ENCODE measurements at places on chromosomes 2 and 18.

DNA sequence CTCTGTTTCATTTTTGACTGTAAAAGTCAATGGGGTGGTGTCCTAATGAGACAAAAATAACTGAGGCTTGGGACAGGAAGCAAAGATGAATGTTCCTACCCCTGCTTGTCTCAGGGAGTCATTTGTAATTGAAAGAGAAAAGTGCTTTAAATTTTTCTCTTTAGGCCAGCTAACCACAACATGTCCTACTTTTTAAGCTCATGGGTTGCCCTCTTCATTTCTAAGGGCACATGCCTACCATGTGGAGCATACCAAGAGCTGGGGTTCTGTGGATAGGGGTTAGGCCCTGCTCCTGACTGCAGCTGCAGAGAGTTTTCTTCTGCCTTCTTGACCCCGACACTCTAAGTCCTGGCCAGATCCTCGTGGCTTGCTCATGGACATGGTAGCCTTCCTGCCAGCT lies 96.8 kb upstream of the ARL4C start:
- DNase-seq: no peak

DNA sequence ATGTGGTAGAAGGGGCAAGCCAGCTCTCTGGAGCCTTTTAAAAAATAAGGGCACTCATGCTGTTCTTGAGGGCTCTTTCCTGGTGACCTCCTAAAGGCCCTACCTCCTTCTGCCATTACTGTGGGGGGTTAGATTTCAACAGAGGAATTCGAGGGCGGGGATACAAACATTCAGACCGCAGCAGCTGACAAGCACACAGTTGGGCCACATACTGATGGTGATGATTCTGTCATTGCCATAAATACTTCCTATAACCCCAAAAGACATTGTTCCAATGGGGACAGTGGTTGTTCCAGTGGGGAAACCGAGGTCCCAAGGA lies 67.0 kb downstream of the TSHZ1 start:
- DNase-seq: no peak

DNA sequence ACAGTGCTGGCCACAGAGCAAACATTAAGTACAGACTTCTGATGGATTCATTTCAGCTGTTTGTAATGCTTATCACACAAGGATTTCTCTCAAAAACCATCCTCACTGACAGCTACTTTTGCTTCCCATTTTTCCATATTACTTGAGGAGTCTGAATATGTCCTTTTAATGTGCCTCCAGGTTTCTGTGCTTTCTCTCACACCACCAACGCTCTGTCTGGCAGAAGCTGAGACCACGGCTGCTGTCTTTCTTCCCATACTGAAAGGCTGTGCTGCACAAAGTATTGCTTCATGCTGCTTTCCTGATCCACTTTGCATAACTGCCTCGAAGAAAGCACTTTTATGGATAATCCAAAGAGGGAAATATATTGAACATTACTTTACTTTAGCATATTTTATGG lies 312.1 kb upstream of the ZEB2 start:
- no peak for DNase-seq

GRCh38 chr18:14999085-14999975 lies 251.4 kb downstream of the ANKRD30B start:
- DNase-seq: no peak

DNA sequence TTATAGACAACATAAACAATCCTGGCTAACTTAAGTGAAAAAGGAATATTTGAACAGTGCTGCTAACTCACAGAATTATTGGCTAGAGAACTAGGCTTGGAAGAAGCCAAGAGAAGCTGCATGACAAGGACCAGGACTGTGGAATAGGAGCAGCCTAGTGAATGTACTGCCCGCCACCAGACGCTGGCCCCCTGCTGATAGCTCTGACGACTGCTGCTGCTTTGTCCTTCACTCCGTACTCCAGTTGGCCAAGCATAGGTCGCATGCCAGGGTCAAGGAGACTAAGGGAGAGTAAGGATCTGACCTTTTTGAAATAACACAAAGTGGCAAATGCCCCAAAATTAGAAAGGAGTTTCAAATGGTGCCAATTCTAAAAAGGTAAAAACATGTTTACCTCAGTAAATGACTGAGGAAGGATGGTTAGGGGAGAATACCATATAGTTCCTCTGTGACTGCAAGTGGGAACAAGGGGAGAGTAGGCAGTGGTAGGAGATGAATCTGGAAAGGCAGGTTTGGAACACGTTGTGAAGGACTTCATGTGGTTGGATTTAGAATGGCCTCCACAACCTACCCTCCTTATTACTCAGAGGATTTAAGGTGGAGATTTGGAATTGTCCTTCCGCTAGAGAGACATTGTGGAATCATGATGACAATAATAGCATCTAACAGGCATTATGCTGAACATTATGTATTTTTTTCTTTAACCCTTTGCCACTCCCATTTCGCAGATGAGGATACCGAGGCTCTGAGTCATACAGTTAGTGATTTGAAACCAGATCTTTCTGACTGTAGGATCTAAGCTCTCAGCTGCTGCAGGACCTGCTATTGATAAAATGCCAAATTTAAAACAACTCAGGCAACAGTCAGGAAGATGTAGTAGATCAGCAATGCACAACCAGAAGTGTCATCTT lies 19.5 kb downstream of the STRADB start:
- no peak for DNase-seq

GRCh38 chr2:228541789-228542188 lies 360.3 kb upstream of the SPHKAP start:
- DNase-seq: no peak

- DNase-seq: no peak
These were observed 218.7 kb upstream of the PIEZO2 start for GRCh38 chr18:11368020-11368419.

- DNase-seq: no peak
These were observed 204.3 kb downstream of the SEPTIN10 start for GRCh38 chr2:109409321-109410038.

GRCh38 chr2:142291969-142292368 lies 161.2 kb upstream of the LRP1B start:
- DNase-seq: no peak

- DNase-seq: no peak
These were observed 107.0 kb downstream of the NAB1 start for GRCh38 chr2:190755772-190756415.

GRCh38 chr18:50358844-50359243 lies 16.0 kb upstream of the SKA1 start:
- DNase-seq: no peak

GRCh38 chr18:74063557-74063956 lies 84.1 kb downstream of the FBXO15 start:
- no peak for DNase-seq

DNA sequence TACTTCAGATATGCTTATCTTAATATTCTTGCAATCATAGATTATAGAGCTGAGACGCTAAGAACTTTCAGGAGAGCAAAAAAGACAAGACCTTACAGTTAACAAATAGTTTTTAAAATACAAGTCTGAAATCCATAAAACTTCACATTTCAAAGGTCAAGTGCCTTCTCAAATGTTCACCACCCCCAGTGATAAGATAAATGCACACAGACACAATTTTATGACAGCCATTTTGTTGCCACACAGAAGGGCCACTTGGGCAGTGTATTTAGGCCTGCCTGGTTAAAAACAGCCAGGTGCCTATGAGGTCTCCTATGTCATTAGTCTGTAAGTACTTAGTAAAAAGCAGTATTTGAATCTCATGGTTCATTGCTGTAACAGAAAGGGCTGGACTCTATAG lies 8.1 kb upstream of the PSTPIP2 start:
- DNase-seq: peak; percentile 36

GRCh38 chr2:241559323-241560161 lies 997 bp downstream of the BOK start:
- DNase-seq: no peak

DNA sequence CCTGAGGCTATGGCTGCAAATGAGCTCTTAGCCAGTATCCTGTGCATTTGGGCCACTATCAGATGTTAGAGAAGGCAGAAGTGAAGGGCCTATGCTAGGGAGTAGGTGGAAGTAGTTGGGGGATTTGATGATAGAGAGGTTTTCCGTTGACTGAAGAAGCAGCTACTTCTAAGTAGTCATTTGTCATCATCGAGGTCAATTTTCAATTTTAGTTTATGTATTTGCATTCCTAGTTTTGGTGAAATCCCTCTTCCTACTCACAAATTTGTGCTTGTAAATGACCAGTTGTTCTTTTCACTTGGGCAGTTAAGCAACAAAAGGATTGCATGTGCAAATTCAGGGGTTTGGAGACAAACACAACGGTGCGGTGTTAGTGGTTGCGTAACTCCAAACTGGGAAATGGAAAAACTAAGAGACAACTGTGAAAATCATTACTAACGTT lies 48.5 kb upstream of the PELI1 start:
- no peak for DNase-seq

GRCh38 chr2:240460781-240461431 lies 25.4 kb downstream of the GPC1 start:
- DNase-seq: no peak

GRCh38 chr2:64809216-64809615 lies 155.5 kb upstream of the SERTAD2 start:
- DNase-seq: no peak

DNA sequence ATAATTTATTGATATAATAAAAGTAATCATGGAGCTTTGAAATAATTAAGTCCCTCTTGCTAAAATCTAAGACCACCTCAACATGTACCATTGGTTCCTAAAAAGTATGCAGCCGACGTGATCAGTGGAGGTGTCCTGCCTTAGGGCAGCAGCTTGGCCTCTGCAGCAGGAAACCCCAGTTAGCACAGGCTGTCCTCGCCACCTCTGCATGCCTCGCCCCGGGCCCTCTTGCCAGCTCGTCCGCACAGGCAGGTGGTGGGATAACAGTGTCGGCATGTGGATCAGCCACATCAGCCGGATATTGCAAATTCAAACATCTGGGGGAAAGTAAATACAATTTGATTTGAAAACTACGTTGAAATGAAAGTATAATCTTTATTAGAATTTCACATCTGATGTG lies 22.9 kb downstream of the COA5 start:
- DNase-seq: peak; percentile 41

GRCh38 chr18:11034884-11035283 lies 114.5 kb downstream of the PIEZO2 start:
- DNase-seq: no peak

DNA sequence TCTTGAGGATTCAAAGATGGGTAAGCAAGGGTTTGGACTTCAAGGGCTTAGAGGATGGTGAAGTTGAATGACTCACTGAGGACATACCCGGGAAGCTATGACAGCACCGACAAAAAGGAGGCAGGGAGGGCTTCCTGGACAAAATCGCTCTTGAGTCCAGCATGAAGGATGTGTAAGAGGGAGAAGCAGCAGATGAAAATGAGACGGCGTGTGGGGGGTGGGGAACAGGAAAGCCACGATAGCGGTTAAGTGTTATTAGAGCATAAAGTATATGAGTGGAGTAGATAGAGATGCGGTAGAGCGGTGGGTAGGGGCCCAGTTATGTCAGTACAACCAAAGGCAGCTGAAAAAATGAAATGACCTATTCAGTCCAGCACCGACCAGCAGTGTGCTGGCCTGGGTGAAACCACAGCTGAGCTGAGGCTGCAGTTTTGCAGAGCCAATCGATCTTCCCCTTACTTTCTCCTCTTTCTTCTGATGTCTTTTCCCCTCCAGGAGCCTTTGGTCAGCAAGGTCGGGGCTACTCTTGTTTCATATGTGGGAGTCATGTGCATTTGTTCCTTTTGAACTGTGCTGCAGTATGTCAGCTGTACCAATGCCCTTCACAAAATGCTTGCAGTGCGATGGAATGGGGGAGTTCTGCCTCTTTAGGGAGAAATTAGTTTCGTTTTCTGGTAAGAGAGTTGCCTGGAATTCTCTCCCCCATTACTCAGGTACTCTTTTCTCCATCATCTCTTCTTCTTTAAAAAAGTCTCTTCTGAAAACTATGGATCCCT lies 2.0 kb upstream of the THUMPD2 start:
- no peak for DNase-seq

- no peak for DNase-seq
These were observed 142.3 kb upstream of the NRP2 start for GRCh38 chr2:205540036-205540435.

DNA sequence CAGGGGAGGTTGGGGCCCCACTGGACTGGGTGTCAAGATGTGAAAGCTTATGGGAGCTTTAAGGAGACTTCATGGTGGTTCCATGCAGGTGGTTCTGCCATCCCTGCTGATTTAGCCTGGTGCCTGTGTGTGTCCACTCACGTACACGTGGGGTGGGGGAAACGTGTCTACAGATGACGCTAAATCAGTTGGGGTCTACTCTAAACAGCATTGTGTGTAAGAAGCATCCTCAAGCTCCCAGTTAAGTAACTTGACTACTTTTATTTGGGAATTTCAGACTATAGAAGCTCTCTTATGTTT lies 47.1 kb downstream of the BCL2L11 start:
- DNase-seq: no peak

- no peak for DNase-seq
These were observed 1471.8 kb downstream of the LRP1B start for GRCh38 chr2:140658760-140659692.

DNA sequence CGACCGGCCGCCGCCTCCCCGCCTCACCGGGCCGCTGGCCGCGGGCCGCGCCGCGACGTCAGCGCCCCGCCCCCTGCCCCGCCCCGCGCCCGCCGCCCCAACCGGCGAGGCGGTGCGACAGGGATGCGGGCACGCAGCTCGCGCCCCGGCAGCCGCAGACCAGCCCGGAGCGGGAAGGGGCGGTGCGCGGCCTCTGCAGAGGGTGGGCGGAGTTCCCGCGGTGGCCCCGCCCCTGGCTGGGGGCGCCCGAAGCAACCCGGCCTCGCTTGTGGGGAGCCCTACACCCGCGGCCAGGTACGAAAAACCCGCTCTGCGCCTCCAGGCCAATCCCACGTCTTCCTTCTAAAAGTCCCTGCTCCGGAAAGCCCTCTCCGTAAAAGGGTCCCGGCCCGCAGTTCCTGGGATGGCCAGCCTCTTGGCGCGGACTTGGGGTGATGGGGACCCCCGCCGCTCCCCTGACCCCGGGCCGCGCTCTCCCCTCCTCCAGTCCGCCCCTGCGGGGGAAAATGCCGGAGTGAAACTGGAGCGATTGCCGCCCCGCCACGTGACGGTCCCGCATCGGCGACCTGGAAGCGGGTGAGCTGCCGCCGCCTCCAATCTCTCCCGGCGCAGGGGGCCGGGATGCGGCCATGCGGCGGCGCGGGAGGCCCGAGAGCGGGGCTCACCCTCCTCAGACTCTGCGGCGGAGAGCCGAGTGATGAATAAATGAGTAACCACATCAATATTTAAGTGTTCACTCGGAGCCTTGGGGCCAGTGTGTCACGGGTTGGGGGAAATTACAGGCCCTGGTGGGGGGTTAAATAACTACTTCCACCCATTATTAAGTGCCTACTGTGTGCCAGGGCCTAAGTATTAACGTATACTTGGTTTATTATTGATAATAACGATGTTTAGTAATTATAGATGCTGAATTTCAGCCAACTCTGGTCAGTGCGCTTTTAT lies at the start of gene RAB11FIP5:
Gene RAB11FIP5, minus strand, starts transcription at position 36 of the 942 bp plus-strand sequence. CDS start 171 bp downstream, outside the sequence.
- peak; percentile 83 for DNase-seq
